Occipital lobe (tissue), 3 donors: ENCODE measurements at places on chromosomes 4 and X. TPM values are rescaled to one million over a fixed set of nuclear protein-coding genes. Genes with fewer than 3 reads are reported as not detected.

The BRS3 gene
- not detected for total RNA-seq

The FAM9C gene
- 0.31 TPM for total RNA-seq

The RIBC1 gene
- total RNA-seq, result 1.1 TPM

The TRPC5OS gene
- under 0.01 TPM for total RNA-seq

The CXCL1 gene
- 2.0 TPM for total RNA-seq

The TSPAN7 gene
- 47.1 TPM for total RNA-seq

The ASMTL gene
- total RNA-seq, result 11.1 TPM

The PAGE2 gene
- total RNA-seq, result not detected

The SERTM2 gene
- 0.16 TPM for total RNA-seq

The GLUD2 gene
- 1.1 TPM for total RNA-seq

The FATE1 gene
- not detected for total RNA-seq

The MSANTD1 gene
- 5.9 TPM for total RNA-seq

The AADAT gene
- total RNA-seq, result 18.6 TPM

The NSUN7 gene
- 4.4 TPM for total RNA-seq

The BMPR1B gene
- 23.6 TPM for total RNA-seq

The MAGIX gene
- total RNA-seq, result 3.4 TPM
